Left cardiac atrium (tissue), 4 donors: ENCODE measurements at places on chromosomes 4 and X. TPM values are rescaled to one million over a fixed set of nuclear protein-coding genes. Genes with fewer than 3 reads are reported as not detected.

DNA sequence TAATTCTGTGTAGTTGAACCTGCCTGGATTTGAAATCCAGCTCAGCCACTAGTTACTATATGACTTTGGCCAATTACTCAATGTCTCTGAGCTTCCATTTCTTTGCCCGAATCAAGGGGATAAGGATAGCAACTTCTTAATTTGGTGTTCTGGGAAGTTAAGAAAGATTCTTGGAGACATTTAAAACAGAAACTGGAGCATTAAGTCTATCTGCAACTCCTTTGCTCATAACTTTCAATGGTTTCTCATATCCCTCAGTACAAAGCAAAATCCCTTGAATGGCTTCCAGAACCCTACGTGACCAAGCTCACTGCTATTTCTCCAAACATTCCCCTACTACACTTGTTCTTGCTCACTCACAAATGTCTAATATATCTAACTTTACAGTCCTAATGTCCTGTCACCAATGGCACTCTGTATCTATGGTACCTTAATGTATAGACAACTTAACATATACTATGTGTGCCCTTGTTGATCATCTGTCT is 849.1 kb upstream of the SLIT2 start:
- no peak for DNase-seq

GRCh38 chrX:130296743-130297142 is 28.0 kb upstream of the ZNF280C start:
- DNase-seq: no peak

- DNase-seq: no peak
Measured at GRCh38 chr4:42144028-42144427, 8.4 kb downstream of the BEND4 start.

GRCh38 chr4:137307806-137308205 is 224.5 kb downstream of the PCDH18 start:
- peak; percentile 26 for DNase-seq

DNA sequence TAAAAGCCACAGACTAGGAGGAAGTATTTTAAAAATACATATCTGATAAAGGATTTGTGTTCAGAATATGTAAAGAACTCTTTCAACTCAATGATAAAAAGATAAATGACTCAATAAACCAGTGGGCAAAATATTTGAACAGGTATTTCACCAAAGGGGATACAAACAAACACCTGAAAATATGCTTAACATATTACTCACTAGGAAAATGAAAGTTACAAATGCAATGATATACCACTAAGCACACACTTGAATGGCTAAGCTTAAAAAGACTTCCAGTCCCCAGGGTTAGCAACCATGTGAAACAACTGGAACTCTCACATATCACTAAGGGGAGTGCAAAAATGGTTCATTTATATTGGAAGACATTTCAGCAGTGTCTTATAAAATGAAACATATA is 131.6 kb downstream of the SLIT2 start:
- DNase-seq: no peak

- DNase-seq: no peak
Measured at GRCh38 chr4:44279469-44279868, 169.1 kb downstream of the KCTD8 start.

DNA sequence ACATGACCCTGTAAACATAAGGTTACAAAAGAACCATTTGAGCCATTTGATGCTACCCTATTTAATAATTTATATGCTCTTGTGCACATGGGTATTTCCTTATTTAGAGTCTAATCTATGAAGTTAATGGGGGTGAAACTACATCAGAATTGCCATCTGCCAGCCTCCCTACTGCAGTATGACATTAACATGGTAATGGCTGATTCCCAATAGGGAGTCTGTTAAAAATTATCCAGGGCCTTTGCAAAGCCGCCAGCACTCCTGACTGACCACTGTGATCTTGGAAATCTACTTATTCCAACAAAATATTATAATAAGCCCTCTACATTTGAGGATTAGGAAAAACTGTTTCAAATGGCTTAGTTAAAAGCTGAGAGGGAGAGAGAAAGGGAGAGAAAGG is 153.7 kb downstream of the CLCN4 start:
- no peak for DNase-seq

DNA sequence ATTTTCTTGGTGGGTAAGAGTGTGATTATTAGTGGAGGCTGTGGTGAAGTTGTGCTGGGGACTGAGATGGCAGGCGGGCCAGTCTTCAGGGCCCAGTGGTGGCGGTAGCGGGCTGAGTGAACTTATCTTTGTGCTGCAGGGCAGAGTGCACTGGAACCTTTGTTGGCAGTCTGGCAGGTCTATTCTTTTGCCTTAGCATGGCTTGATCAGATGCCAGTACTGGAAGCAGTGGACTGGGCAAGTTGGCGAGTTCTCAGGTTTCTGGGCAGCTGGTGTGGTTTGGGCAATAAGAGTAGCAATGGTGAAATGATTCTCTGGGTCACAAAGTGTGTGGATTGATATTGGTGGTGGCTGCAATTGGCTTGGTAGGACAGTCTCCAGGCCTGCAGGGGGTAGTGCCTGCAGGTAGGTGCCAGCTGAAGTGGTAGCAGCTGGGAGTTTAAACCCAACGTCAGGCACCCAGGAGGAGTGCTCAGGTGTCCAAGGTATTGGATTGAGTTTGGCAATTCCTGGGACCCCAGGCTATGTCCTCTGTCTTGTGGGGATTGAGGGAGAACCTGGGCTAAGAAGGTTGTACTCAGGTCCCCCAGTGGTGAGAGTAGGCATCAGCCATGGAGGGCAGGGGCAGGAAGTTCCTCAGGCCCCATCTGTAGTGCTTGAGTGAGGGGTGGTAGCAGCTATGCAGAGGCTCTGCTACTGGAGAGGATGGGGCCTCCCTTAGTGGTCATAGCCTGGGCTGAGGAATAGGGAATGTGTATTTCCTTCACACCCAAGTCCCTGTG is 34.9 kb upstream of the SLC25A14 start:
- DNase-seq: no peak

The CPLX1 gene
- total RNA-seq: 9.4 TPM

The PPP1R3F gene
- total RNA-seq: 22.5 TPM

The SPANXD gene
- not detected for total RNA-seq

The TMPRSS11E gene
- not detected for total RNA-seq
